ENCODE measurements at places on chromosomes 13 and 19.

DNA sequence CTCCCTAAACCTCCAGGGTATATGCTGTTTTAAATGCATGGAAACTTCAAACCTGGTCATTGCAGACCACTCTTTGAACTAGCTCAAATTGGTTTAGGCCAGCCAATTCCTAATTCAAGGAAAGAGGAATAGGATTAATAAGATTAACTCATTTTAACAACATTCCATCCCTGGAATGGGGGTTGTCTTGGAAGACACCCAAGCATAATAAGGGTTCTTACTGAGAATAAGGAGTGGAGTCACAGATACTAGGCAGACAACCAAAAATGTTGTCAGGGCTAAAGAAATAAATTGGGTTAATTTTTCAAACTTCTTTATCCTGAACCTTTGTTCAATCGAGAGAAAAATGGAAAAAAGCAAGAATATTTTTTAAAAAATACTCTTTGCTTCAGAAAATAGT, 186.2 kb downstream of the PCDH9 start:
- DNase-seq: no peak

- DNase-seq: no peak
These were observed 16.3 kb downstream of the POP4 start for GRCh38 chr19:29622166-29623070.

- no peak for DNase-seq
These were observed 882.0 kb upstream of the SLITRK6 start for GRCh38 chr13:86681223-86681622.

- no peak for DNase-seq
These were observed 16.6 kb downstream of the GPR12 start for GRCh38 chr13:26743971-26744370.

GRCh38 chr19:4365791-4366665, 22.7 kb downstream of the MPND start:
- DNase-seq: no peak

GRCh38 chr19:18161636-18162002, 8.7 kb downstream of the PIK3R2 start:
- no peak for DNase-seq

DNA sequence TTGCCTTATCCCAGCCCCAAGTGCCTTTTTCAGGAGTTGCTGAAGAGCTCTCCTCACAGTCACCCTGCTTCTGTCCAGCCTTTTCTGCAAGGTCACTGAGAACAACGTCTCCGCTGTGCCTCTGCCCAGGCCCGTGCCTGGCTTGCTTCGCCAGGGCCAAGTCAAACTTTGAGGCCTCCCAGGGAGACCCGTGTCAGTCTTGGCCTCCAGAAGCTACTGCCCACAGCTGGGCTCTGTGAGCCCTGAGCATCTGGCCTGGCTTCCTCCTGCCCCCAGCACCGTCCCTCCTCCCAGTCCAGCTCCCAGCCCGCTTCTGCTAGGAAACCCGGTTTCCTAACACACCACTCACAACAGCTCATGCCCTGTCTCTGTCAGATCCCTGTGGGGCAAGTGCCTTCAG, 165.9 kb downstream of the TEX29 start:
- DNase-seq: no peak

DNA sequence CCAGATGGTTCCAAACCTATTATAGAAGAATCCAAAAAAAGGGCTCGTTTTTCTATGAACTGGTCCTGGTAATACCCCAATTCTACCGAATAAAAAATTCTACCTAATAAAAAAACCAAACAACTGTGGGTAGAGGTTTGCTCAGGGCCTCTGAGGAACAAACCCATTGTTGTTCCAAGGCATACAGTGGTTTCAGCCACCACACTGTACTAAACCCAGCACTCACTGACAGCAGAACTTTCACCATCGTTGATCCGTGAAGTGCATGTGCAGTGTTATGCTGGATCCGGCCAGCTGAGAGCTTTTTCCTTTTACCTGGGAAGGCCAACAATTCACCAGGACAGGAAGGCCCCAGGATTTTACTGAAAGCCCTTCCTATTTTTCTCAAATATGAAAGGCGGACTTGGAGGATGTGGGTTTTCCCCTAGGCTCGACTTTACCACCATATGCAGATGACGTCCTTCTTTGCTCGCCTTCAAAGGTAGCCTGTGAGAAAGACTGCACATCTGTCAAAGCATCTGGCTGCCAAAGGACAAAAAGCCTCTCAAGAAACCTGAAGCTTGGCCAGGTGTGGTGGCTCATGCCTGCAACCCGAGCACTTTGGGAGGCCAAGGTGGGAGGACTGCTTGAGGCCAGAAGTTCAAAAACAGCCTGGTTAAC, 7.2 kb upstream of the PABPC3 start:
- no peak for DNase-seq

GRCh38 chr19:10551698-10552301, 8.1 kb downstream of the ATG4D start:
- DNase-seq: peak; percentile 14
